ENCODE measurements at places on chromosomes 1 and 21. TPM values are rescaled to one million over a fixed set of nuclear protein-coding genes. Genes with fewer than 3 reads are reported as not detected.

Gene ARTN
- total RNA-seq = 2.9 TPM

Gene RNU1-3
- total RNA-seq = under 0.01 TPM

DNA sequence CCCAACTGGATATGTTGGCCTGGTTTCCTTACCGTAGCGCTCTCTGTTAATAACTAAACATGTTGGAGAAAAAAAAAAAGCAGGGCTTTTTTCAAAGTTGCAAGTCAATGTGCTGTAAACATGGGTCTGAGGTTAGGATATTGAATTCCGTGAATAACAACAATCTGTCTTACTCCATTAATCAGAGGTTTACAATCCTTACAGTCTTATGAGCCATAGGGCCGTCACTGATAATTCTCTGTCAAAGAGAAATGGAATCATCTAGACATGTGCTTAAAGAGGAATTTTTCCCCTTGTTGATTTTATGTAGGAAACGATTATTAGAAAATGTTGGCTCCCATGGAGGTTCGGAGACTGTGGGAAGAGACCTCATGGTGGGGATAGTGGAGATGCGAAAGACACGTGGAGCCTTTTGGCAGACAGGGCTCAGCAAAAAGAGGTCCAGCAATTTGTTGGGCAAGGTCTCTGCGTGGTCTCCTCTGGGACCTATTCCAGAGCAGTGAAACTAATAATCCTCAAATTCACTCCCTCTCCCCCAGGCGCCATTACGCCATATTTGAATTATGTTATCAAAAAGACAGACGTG, 83.5 kb upstream of the CLDN14 start:
- no peak overlapping the region for H3K4me3 ChIP-seq
- H3K36me3 ChIP-seq = no peaks in the 10 kb centered on the region
- no peak overlapping the region for H3K27ac ChIP-seq
- DNase-seq = no peak

Gene SLC44A5
- total RNA-seq = 25.3 TPM

GRCh38 chr21:39362733-39363132, 13.8 kb upstream of the HMGN1 start:
- no peaks in the 10 kb centered on the region for H3K4me1 ChIP-seq
- no peak overlapping the region for H3K27ac ChIP-seq
- no peak overlapping the region for H3K4me3 ChIP-seq
- no peaks in the 10 kb centered on the region for H3K27me3 ChIP-seq

Gene LYPD8
- total RNA-seq = not detected

Gene IL19
- not detected for total RNA-seq

DNA sequence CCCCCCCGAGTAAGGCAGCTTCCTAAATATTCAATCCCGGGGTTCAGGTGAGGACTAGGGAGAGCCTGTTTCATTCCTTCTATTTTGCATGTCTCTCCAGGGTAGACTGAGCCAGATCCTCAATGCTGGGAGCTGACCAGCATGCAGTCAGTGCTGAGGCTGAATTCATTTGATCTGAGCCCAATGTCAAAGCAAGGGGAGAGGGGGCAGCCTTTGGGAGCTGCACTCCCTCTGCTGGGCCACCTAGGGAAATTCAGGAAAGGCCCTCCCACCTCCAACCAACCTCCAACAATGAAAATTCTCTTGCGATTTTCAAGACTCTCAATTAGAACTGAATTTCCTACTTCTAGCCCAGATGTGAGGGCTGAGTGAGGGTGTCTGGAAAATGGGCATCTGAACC, 371.2 kb downstream of the NPHP4 start:
- no peak overlapping the region for H3K27ac ChIP-seq
- DNase-seq = peak; percentile 76
- H3K36me3 ChIP-seq = no peaks in the 10 kb centered on the region
- H3K4me3 ChIP-seq = no peak overlapping the region
- no peaks in the 10 kb centered on the region for H3K27me3 ChIP-seq
- H3K4me1 ChIP-seq = no peaks in the 10 kb centered on the region

- DNase-seq = no peak
- no peak overlapping the region for H3K4me3 ChIP-seq
- H3K36me3 ChIP-seq = no peaks in the 10 kb centered on the region
- peaks cover 29% of the 10 kb centered on the region for H3K4me1 ChIP-seq
These were observed 104.6 kb downstream of the TGFBR3 start for GRCh38 chr1:91781371-91781825.

- no peak overlapping the region for H3K4me3 ChIP-seq
- peaks cover 6% of the 10 kb centered on the region for H3K27me3 ChIP-seq
- H3K4me1 ChIP-seq = no peaks in the 10 kb centered on the region
- no peak overlapping the region for H3K27ac ChIP-seq
These were observed 20.2 kb downstream of the LHX9 start for GRCh38 chr1:197937381-197937780.

Gene MX2
- 3.3 TPM for total RNA-seq

Gene TEKT2
- 2.7 TPM for total RNA-seq

- DNase-seq = no peak
- H3K36me3 ChIP-seq = no peaks in the 10 kb centered on the region
- no peaks in the 10 kb centered on the region for H3K4me1 ChIP-seq
- H3K27ac ChIP-seq = no peak overlapping the region
- no peaks in the 10 kb centered on the region for H3K27me3 ChIP-seq
These were observed 161.5 kb upstream of the C1orf174 start for GRCh38 chr1:4061521-4062031.

- no peaks in the 10 kb centered on the region for H3K27me3 ChIP-seq
- no peak overlapping the region for H3K4me3 ChIP-seq
- no peaks in the 10 kb centered on the region for H3K36me3 ChIP-seq
- H3K27ac ChIP-seq = no peak overlapping the region
These were observed 26.3 kb downstream of the CAPN9 start for GRCh38 chr1:230773396-230774033.

- no peaks in the 10 kb centered on the region for H3K36me3 ChIP-seq
- peaks cover 83% of the 10 kb centered on the region for H3K27me3 ChIP-seq
- DNase-seq = peak; percentile 67
- H3K4me1 ChIP-seq = peaks cover 11% of the 10 kb centered on the region
- H3K27ac ChIP-seq = no peak overlapping the region
- peak overlapping the region; percentile 50 for H3K4me3 ChIP-seq
These were observed 129.4 kb downstream of the PPIAL4G start for GRCh38 chr1:148353461-148354283.

Gene NUP210L
- total RNA-seq = not detected

Gene PAQR6
- total RNA-seq = 5.0 TPM

GRCh38 chr1:193070942-193071341, 11.5 kb downstream of the RO60 start:
- no peak for DNase-seq
- H3K4me1 ChIP-seq = no peaks in the 10 kb centered on the region
- H3K27ac ChIP-seq = no peak overlapping the region
- no peaks in the 10 kb centered on the region for H3K27me3 ChIP-seq
- no peak overlapping the region for H3K4me3 ChIP-seq

DNA sequence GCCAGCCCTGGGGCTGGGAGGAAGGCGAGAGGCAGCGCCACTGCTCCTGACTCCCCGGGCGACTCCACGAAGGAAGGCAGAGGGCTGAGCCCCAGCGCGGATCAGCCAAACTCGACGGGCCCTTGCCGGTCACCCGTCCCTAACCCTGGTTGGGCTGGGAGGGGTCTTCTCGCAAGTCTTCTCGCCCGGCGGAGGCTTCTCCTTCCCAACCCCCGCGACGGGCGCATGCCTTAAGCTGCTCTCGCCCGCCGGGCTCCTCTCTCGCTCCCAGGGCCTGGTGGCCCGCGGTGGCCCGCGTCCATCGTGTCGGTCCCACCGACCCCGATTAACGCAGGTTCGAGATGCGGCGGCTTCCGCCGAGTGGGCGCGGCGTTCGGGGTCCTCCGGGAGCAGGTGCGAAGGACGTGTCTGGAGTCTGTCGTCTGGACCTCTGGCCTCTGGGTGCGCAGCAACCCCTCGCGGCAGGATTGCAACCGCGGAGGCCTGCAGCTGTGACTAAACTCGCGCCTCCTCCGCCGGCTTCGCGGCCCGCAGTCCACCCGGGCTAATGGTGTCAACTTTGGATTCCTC, 29.0 kb upstream of the PPM1J start:
- H3K4me1 ChIP-seq = no peaks in the 10 kb centered on the region
- peak; percentile 68 for DNase-seq
- no peak overlapping the region for H3K27ac ChIP-seq
- H3K27me3 ChIP-seq = peaks cover 52% of the 10 kb centered on the region
- peak overlapping the region; percentile 29 for H3K4me3 ChIP-seq
- H3K36me3 ChIP-seq = no peaks in the 10 kb centered on the region

DNA sequence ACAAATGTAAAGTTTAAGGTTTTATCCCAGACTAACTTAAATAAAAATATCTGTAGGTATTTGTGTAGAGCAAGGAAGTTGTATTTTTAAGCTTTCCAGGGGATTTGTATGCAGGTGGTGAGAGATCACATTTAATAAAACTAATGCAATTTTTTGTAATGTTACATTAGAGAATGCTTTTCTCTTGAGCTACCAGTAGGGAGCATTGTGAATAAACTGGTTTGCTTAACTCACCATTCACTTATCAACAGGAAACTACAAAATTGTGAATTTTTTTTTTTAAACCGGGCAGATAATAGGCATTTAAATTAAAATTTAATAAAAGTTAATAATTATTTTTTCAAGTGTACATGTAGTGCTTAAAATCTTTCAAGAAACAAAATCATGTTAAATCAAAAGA, 78.6 kb downstream of the IVNS1ABP start:
- no peaks in the 10 kb centered on the region for H3K36me3 ChIP-seq
- H3K4me3 ChIP-seq = no peak overlapping the region
- no peak for DNase-seq
- H3K4me1 ChIP-seq = peaks cover 9% of the 10 kb centered on the region

DNA sequence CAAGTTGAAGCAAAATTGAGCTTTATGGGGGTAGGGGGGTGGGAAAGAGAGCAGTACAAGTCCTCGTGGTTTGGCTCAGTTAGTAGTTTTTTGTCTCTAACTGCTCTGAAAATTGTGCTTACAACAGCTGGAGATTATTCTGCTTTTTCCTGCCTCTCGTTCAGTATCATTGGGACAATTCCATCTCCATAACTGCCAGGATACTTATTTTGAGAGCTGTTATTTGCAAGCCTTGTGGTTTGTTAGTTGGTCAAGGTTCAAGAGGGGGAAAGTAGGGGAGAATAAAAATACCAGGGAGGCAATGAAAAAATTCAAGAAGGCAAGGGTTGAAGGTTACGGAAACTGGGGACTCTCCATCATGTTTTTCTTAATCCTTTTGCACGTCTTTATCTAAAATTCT, 811.8 kb upstream of the ADGRL2 start:
- H3K4me3 ChIP-seq = no peak overlapping the region
- no peaks in the 10 kb centered on the region for H3K27me3 ChIP-seq
- H3K27ac ChIP-seq = no peak overlapping the region
- no peaks in the 10 kb centered on the region for H3K36me3 ChIP-seq
- H3K4me1 ChIP-seq = no peaks in the 10 kb centered on the region

- DNase-seq = no peak
- H3K4me1 ChIP-seq = peaks cover 6% of the 10 kb centered on the region
These were observed 48.5 kb upstream of the OSBPL9 start for GRCh38 chr1:51568231-51568935.

Gene PLA2G2D
- total RNA-seq = not detected

GRCh38 chr1:18913065-18913835, 10.9 kb upstream of the ALDH4A1 start:
- no peaks in the 10 kb centered on the region for H3K27me3 ChIP-seq
- H3K36me3 ChIP-seq = no peaks in the 10 kb centered on the region

GRCh38 chr1:84254703-84255238, 46.7 kb upstream of the SAMD13 start:
- H3K4me1 ChIP-seq = no peaks in the 10 kb centered on the region
- H3K4me3 ChIP-seq = no peak overlapping the region
- DNase-seq = peak; percentile 5

- H3K4me1 ChIP-seq = peaks cover 44% of the 10 kb centered on the region
- H3K4me3 ChIP-seq = peak within 1 kb of the TSS; percentile 83
- peak; percentile 100 for DNase-seq
- no peaks in the 10 kb centered on the region for H3K27me3 ChIP-seq
- H3K27ac ChIP-seq = peak within 1 kb of the TSS; percentile 95
These were observed at the start of gene RBM15 for GRCh38 chr1:110338886-110339406. TSS of gene RBM15 (plus strand) at chr1:110339377. CDS start at chr1:110339406, 29 bp downstream.

DNA sequence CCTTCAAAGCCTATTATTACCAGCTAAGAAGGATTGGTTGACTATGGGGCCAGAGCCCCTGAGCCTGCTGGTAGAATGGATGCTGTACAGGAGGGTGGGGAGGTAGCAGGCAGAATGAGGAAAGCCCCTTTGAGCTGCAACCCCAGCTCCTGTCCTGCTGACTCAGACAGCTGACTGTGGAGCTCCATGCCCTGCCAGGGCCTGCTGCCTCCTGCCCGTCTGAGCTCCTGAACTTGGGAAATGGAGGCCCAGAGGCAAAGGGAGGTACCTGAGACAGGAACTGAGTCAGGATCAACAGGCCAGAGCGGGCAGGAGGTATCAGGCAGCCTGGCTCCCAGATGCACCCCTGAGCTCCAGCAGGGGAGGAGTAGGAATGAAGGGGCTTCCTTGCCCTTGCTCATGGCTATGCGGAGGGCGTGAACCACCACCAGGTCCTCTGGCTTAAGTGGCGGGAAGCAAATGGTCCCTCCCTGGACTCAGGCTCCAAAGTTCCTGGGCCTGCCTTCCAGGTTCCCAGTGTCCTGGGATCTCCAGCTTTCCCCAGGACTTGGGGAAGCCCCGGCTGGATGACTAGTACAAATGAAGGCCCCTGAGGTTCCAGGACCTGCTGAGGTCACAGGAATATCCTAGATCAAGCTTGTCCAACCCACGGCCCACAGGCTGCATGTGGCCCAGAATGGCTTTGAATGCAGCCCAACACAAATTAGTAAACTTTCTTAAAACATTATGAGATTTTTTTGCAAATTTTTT, 3.9 kb upstream of the SFN start:
- H3K36me3 ChIP-seq = no peaks in the 10 kb centered on the region
- no peak overlapping the region for H3K4me3 ChIP-seq
- no peak for DNase-seq
- no peak overlapping the region for H3K27ac ChIP-seq
- peaks cover 7% of the 10 kb centered on the region for H3K27me3 ChIP-seq

- no peak for DNase-seq
- H3K4me1 ChIP-seq = no peaks in the 10 kb centered on the region
- H3K4me3 ChIP-seq = no peak overlapping the region
- no peaks in the 10 kb centered on the region for H3K36me3 ChIP-seq
- H3K27ac ChIP-seq = no peak overlapping the region
- no peaks in the 10 kb centered on the region for H3K27me3 ChIP-seq
These were observed 7.1 kb downstream of the BECN2 start for GRCh38 chr1:241964550-241965282.

GRCh38 chr1:164240081-164240480, 318.9 kb upstream of the PBX1 start:
- no peaks in the 10 kb centered on the region for H3K27me3 ChIP-seq
- H3K4me3 ChIP-seq = no peak overlapping the region
- H3K36me3 ChIP-seq = no peaks in the 10 kb centered on the region
- H3K27ac ChIP-seq = no peak overlapping the region

GRCh38 chr1:167676916-167677848, 44.6 kb upstream of the MPZL1 start:
- H3K4me3 ChIP-seq = no peak overlapping the region
- no peak overlapping the region for H3K27ac ChIP-seq
- H3K27me3 ChIP-seq = no peaks in the 10 kb centered on the region

DNA sequence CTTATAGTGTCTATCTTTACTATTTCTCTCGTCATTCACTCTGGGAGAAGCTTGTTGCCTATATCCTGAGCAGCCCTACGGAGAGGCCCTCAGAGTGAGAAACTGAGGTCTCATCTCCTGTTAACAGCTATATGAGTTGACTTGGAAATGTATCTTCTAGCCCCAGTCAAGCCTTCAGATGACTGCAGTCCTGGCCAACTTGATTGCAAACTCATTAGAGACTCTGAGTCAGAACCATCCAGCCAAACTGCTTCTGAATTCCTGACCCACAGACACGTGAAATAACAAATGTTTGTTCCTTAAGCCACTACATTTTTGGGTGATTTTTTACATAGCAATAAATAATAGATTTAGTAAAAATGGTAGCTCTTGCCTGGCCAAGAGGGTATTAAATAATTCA, 3.9 kb upstream of the ZBED6 start:
- DNase-seq = no peak
- peaks cover 4% of the 10 kb centered on the region for H3K4me1 ChIP-seq
- no peaks in the 10 kb centered on the region for H3K27me3 ChIP-seq
- H3K4me3 ChIP-seq = no peak overlapping the region
- no peaks in the 10 kb centered on the region for H3K36me3 ChIP-seq
